Hepatic stellate cell (primary cell): ENCODE measurements at places on chromosomes 16 and 17.

DNA sequence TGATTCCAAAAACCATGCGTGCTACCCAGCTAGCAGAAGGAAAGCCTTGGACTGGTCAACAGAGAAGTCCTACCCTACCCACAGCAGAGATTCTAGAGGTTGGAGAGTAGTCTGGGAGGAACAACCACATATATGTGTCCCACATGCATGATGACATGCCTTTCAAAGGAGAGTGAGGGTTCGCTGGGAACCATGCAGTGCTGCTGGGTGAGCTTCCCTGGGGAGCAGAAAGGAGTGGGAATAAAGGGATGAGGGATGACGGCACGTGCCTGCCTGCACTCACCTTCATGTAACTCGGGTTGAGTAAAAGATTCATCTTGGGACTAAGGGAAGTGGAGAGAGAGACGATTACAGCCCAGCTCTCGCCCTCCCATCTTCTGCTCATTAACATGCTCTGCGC lies 9.8 kb downstream of the CPSF4L start:
- DNase-seq: no peak

- no peak for DNase-seq
These were observed 11.4 kb downstream of the ACSF3 start for GRCh38 chr16:89104930-89105571.

- DNase-seq: no peak
These were observed 86.9 kb downstream of the CDH11 start for GRCh38 chr16:65034915-65035314.

- no peak for DNase-seq
These were observed 46.3 kb downstream of the MRM1 start for GRCh38 chr17:36647636-36648035.

DNA sequence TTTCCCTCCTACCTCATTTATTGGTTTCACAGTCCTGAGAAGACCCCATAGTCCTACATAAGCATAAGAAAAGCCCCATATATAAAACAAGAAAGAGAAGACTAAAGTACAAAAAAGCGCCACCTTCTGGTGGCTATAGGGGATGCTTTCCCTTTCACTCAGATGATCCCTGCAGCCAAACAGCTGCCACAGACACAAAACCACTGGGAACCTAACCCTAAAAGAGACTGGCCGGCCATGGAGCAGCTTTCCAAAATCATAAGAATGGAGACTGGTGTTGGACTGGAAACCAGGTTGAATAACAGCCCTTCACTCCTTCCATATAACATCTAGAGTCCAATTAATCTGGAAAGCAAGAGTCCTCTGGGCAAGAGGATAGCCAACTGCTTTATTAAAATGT lies 11.4 kb downstream of the DYNC1LI2 start:
- DNase-seq: peak; percentile 67

GRCh38 chr16:72066747-72067146 lies 3.7 kb downstream of the HPR start:
- DNase-seq: peak; percentile 12

GRCh38 chr16:31435341-31436220 lies 7.0 kb downstream of the ZNF843 start:
- DNase-seq: no peak

DNA sequence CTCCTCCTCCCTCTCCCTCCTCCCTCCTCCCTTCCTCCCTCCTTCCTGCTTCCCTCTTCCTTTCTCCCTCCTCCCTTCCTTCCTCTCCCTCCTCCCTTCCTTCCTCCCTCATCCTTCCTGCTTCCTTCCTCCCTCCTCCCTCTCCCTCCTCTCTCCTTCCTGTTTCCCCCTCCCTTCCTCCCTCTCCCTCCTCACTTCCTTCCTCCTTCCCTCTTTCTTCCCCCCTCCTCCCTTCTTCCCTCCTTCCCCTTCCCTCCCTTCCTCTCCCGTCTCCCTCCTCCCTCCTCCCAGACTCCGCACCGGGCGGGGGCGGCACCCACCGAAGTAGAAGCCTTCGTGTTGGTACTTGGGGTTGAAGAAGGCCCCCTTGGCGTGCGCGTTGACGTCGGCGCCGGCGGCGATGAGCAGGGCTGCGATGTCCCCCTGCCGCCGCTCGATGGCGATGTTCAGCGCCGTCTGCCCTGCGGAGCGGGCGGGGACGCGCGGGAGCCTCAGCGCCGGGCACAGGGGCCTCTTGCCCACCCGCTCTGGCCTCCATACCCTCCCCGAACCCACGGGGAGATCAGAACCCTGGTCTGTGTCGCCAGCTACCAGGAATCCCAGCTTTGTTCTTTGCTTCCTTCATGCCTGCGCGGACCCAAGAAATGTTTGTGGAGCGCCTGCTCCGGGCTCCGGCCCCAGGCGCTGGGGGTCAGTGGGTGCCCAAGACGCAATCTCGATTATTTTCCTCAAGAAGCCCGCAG lies 22.2 kb downstream of the TRPV3 start:
- DNase-seq: peak; percentile 84

GRCh38 chr17:63675231-63675606 lies 24.7 kb downstream of the LIMD2 start:
- no peak for DNase-seq

DNA sequence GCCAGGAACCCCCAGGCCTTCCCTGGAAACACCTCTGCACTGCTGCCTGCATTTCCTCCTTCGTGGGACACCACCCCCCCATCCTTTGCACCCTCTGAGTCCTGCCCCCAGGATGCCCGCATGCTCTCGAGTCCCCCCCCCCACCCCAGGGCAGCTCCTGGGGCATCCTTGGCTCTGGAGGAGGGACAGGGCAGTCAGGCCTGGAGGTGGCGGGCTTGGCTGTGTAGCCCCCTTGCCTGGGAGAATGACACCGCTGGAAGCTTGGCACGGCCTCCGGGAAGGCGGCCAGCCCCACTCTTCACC lies 98.9 kb upstream of the GSE1 start:
- DNase-seq: no peak

DNA sequence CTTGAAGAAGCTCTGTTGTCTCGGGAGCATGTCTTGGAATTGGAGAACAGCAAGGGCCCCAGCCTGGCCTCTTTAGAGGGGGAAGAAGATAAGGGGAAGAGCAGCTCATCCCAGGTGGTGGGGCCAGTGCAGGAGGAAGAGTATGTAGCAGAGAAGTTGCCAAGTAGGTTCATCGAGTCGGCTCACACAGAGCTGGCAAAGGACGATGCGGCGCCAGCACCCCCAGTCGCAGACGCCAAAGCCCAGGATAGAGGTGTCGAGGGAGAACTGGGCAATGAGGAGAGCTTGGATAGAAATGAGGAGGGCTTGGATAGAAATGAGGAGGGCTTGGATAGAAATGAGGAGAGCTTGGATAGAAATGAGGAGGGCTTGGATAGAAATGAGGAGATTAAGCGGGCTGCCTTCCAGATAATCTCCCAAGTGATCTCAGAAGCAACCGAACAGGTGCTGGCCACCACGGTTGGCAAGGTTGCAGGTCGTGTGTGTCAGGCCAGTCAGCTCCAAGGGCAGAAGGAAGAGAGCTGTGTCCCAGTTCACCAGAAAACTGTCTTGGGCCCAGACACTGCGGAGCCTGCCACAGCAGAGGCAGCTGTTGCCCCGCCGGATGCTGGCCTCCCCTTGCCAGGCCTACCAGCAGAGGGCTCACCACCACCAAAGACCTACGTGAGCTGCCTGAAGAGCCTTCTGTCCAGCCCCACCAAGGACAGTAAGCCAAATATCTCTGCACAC lies 21.2 kb downstream of the AKAP1 start:
- DNase-seq: no peak

DNA sequence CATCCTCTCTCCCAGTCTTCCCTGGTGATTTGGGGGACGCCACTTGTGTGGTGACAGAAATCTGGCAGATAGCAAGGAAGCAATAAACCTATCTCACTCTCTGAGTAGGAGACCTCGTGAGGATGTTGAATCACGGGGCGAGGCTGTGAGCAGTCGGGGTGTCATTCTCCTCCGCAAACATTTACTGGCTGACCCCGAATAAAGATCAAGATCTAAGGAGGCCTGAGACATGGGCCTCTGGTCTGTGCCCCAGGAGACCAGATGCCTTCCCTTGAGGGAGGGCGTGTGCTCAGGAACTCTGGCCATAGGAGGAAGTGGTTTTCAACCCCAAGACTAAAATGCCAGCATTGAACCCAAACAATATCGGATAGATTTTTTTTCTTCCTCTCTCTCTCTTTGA lies 53.1 kb downstream of the FOXL1 start:
- peak; percentile 57 for DNase-seq

DNA sequence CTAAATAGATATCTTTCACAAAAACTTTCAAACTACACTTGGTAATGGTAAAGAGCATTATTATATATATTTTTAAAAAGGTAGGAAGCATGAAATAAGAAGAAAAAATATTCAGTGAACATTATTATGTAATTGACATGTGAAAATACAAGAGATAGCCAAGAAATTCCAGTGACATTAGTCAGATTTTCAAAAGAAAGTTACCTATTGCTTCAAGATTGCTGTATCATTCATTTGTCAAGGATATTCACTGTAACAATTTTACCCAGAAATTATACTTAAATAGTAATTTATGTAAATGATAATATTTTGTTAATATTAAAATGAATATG lies 350.2 kb downstream of the KIF2B start:
- no peak for DNase-seq

GRCh38 chr16:14509055-14509454 lies 121.0 kb downstream of the PARN start:
- no peak for DNase-seq

DNA sequence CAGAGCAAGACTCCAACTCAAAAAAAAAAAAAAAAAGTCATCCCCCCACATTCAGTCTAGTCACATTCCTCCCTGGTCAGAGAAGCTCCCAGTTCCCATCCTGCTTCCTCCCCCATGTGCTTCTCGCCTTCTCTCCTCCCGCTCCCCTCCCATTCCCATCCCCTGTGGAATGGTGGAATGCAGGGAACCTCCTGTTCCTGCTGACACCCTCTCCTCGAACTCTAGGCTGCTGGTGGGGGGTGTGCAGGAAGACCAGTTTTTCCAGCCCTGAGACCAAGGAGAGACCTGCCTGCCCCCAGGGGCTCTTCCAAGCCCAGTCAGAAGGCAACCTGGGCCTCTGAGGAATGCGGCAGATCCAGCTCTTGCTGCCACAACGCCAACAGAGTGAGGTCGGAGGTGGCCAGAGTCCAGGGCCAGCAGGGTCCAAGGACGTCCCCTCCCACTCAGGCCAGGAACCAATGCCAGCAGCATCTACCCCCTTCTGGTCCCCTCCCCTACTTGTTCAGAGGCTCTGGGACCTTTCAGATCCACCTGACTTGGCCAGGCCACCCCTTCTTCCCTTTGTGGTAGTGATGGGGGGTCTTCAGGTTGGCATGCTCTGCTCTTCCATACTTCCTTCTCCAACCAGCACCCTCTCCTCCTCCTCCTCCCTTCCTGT lies 39.3 kb upstream of the TAC4 start:
- no peak for DNase-seq

DNA sequence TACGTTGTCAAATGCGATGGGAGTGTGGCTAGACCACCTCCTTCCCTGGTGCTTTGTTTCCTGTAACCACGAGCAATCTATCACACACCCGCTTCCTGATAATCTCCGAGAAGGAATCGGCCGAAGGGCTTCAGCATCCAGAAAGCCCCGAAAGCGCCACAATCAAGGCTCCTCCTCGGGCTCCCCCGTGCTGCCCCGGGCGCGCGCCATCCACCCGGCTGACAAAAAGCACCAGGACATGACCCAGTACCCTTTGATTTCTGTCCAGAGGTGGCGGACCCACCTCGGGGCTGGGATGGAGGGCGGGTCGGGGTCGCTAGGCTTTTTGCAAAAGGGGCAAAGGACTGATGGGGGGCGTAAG lies 743 bp upstream of the ARMC7 start:
- no peak for DNase-seq

DNA sequence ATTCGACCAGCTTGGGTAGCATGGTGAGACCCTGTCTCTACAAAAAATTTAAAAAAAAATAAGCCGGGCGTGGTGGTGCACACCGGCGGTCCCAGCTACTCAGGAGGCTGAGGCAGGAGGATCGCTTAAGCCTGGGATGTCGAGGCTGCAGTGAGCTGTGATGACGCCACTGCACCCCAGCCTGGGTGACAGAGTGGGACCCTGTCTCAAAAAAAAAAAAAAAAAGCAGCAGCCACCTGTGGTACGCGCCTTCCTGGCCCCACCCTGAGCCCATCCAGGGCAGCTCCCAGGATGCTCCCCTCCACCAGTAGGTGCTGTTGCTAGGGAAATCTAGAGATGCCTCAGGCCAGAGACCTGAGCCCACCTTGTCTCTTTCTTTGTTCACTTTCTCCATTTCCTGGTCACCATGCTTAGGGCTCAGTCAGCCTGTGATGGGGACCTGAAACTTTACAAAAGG lies 47.4 kb downstream of the TEKT5 start:
- DNase-seq: no peak
